ENCODE measurements at places on chromosomes 11 and 22. TPM values are rescaled to one million over a fixed set of nuclear protein-coding genes. Genes with fewer than 3 reads are reported as not detected.

DNA sequence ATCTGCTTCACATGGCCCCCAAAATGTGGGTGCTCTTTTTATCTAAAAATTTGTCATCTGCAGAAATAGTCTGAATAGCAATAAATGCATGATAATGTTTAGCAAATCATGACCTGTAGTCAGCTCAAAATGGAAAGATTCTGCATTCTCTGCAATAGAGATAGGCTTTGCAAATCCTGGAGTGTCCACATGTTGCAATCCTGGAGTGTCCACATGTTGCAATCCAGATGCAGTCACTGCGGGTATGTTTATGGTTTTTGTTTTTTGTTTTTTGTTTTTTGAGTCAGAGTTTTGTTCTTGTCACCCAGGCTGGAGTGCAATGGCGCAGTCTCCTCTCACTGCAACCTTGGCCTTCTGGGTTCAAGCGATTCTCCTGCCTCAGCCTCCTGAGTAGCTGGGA lies 20.2 kb upstream of the LRRC32 start:
- DNase-seq, result no peak

GRCh38 chr11:34303028-34303570 lies 54.7 kb downstream of the ABTB2 start:
- DNase-seq, result no peak

DNA sequence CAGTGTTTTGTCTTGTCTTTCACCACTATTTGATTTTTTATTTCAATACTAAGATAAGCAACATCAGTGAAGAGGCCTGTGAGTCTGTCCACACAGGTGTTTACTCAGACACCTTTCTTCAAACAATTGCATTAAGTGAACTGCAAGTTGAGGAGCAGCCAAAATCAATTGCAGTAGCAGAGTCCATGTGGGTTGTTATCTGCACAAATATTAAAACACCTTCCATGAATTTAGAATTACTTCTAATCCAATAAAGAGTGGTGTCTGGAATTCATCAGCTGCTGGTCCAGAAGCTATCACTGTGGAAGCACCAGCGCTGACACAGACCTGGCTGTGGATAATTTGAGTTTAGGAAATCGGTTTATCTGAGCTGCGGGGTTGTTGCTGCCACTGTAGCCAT lies 83.5 kb upstream of the FAT3 start:
- DNase-seq, result no peak

GRCh38 chr22:29813563-29813962 lies 24.5 kb downstream of the ASCC2 start:
- DNase-seq, result peak; percentile 73

DNA sequence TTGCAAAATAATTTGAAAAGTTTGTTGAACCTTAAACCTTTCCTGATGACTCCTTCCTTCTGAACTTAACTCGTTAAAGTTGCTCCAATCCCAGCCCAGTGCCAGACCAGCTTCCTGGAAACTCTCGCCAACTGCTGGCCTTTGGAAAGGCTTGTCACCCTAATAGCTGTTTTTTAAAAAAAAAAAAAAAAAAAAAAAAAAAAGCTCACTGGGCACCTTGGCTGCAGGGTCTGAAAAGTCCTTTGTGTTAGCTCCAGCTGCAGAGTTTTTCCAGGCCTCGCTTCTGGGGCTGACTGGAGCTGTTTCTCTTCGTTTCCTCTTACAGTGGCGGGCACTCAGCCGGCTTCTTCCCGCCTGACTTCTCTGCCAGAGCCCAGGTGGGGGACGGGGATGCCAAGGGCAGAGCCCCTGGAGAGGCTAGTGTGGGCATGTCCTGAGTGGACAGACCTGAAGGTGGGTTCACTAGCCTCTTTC lies 25.1 kb downstream of the KCNQ1OT1 start:
- DNase-seq, result no peak

GRCh38 chr11:77249427-77249826 lies 52.1 kb downstream of the GDPD4 start:
- DNase-seq, result no peak

GRCh38 chr11:134647066-134647743 lies 235.2 kb upstream of the B3GAT1 start:
- DNase-seq, result peak; percentile 40

- DNase-seq, result no peak
Measured at GRCh38 chr11:46511342-46511741, 82.5 kb downstream of the AMBRA1 start.

DNA sequence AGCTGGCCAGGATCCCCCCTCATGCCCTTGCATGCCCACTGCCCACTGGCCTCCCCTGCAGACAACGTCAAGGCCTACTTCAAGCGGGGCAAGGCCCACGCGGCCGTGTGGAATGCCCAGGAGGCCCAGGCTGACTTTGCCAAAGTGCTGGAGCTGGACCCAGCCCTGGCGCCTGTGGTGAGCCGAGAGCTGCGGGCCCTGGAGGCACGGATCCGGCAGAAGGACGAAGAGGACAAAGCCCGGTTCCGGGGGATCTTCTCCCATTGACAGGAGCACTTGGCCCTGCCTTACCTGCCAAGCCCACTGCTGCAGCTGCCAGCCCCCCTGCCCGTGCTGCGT lies 7.9 kb downstream of the AIP start:
- no peak for DNase-seq

GRCh38 chr11:133818302-133818701 lies 27.0 kb downstream of the SPATA19 start:
- no peak for DNase-seq

DNA sequence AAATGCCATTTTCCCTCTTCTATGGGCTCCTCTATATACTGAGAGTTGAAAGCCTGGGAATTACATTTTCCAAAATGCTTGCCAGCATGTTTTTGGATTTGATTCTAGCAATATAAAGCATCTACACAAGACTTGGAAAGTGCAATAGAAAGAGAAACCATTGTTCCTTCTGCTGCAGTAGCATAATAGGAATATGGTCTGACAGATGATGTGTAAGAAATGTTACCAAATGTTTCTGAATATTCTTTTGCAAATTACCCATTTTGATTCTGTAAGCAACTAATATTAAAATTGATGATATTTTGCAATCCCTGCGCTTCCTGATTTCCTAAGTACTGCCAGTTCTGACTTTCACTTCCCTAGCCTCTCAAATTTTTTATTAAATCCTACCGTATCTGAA lies 61.6 kb downstream of the CASP12 start:
- no peak for DNase-seq

DNA sequence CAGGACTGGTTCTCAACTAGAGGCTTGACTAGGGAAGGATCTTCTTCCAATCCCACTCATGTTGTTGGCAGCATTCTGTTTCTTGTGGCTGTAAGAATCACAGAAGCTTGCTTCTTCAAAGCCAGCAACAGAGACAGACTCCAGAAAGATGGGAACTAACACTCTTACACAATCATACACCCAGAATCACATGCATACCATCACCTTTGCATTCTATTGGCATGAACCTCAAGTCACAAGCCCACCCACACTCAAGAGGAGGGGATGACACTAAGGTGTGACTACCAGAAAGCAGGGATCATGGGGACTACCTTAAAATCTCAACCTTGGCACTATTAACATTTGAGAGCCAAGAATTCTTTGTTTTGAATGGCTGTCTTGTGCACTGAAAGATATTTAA lies 13.6 kb upstream of the PANX3 start:
- DNase-seq, result no peak

GRCh38 chr22:36223504-36223903 lies 15.8 kb downstream of the APOL2 start:
- DNase-seq, result no peak

- DNase-seq, result no peak
Measured at GRCh38 chr11:57460758-57461749, 726 bp downstream of the RTN4RL2 start.

DNA sequence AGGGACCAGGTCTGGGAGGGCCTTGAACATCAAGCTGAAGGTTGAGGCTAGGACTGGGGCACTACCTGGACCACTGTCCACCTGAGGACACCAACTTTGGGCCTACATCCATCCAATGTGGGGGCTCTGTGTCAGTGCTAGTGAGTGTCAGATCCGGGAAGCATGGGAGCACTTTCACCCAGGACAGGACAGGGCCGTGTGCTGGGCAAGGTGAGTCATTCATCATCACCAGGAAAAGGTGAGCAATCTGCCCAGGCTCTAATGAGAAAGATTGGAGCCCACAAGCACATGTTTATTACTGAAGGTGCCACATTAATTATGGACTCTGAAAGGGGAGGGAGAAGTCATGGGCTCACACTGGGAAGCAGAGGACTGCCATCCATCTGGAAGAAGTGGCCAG lies 39.7 kb upstream of the DRD2 start:
- DNase-seq, result no peak

DNA sequence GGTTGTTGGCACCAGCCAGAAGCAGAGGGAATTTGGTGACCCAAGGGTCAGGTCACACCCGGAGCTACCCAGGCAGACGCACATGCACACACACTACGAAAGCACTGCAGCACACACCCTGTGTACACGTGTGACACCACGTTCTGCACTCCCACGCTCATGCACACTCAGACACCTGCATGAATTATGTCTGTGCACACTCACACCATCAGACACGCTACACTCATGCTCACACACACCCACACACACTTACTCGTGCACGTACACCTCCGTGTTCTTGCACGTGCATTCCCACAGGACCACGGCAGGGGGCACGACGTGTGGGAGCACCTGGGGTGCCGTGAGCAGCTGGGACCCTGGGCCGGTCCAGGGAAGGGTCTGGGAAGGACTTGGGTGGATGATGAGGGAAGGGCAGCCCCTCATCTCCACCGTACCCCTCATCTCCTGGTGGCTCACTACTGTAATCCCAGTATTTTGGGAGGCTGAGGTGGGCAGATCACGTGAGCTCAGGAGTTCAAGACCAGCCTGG lies 20.8 kb upstream of the GAL start:
- DNase-seq, result no peak

- DNase-seq, result peak; percentile 28
Measured at GRCh38 chr22:44453441-44454112, 44.5 kb downstream of the RTL6 start.

- DNase-seq, result no peak
Measured at GRCh38 chr22:47486569-47487312, 724.3 kb downstream of the TBC1D22A start.

DNA sequence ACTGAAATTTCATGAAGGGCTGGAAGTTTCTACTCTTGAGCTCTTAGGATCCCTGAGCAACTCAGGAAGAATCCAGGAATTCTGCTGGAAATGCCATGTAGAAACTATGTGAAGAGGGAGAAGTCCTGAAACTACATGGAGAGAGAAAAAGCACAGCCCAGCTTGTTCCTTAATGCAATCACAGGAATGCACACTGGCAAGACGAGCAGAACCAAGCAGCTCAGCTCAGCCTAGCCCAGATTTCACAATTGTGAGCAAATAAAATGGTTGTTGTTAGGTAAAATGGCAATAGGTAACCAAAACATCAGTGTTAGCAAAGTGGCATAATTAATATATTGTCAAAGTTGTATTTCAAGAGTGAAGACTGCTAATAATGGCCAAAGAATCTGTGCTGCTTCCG lies 28.1 kb downstream of the ZNF214 start:
- no peak for DNase-seq

DNA sequence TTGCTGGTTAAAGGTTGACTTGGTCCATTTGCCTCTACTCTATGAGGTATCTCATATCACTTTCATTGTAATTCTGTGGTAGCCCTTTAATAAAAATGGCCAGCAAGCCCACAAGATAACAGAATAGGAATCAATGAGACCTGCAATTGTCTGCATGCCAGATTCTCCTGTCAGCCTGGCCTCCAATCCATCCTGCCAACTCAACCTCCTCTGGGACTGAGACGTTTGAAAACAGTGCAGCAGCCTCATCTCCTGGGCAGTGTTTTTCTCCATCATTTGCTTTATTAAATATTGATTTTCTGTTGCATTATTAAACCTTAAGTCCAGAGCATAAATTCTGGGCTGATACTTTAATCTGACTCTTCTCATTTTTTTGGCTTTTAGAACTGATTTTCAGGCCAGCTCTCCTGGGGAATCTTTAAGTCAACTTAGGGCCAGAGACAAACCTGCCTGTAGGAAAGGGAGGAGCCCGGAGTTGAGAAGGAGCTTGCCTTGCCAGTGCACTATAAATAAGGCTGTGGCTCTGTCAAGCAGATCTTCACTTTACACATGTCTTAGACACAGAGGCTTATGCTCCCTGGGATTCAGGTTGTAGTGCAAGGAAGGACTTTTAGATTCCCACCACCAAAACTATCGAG lies 798.0 kb downstream of the NTM start:
- no peak for DNase-seq

DNA sequence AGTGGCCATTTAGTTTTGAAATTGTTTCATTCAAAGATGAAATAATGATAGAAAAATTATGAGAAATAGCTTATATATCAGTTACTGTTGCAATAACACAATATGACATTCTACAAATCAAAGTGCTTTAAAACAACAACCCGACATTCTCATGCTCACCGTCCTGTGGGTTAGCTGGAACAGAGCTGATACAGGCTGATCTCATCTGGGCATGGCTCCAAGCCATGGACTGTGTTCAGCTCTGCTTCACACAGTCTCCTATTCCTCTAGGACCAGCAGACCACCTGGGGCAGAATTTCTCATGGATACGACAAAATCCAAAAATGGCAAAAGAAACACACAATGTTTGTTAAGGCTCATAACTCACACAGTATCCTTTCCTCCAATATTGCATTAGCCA lies 178.6 kb downstream of the CNTN5 start:
- no peak for DNase-seq

DNA sequence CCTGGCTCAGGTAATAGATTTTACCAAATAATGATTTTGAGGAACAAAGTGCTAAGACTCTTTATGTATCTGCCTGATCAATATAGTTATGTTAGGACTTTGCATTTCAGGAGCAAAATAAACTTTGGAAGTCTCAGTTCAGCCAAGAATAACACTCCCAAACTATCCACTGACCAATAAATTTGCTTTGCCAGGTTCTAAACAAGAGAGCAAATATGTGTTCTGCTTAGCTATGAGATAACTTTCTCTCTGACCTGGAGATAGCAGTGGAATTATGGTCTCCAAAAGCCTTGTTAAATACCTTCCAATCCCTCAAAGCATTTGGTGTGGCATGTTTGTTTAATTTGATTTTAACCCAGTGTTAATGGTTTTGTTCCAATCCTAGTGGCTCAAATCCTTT lies 1541.1 kb downstream of the FAM181B start:
- DNase-seq, result no peak

DNA sequence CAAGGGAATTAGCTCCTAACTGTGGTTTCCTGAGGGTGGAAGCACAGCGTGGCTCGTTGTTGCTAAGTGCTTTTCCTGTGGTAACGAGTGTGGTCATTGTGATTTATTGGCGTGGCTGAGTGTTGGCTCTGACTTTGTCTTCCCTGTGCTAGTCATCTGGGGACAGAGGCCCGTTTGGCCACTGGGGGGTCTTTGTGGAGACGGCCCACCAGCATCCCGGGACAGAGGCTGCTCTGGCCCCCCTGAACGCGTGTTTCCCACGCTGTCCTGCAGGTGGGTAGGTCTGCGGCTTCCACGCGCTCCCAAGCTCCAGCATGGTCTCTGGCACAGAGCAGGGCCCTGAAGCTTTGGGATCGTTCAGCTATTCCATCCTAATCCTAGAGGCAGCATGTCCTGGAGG lies 1040.0 kb downstream of the TBC1D22A start:
- DNase-seq, result no peak

The TEAD1 gene
- total RNA-seq, result 55.0 TPM

The WT1 gene
- 0.69 TPM for total RNA-seq

The SLC3A2 gene
- 765 TPM for total RNA-seq

The BANF1 gene
- 34.6 TPM for total RNA-seq

The CST6 gene
- total RNA-seq, result not detected

The PSMC3 gene
- total RNA-seq, result 152 TPM

The TSPAN18 gene
- total RNA-seq, result not detected

The UBQLN3 gene
- total RNA-seq, result not detected

The FOLR2 gene
- total RNA-seq, result not detected

The DBX1 gene
- not detected for total RNA-seq

The NOX4 gene
- 4.1 TPM for total RNA-seq
